ENCODE measurements at places on chromosomes 2 and 18. TPM values are rescaled to one million over a fixed set of nuclear protein-coding genes. Genes with fewer than 3 reads are reported as not detected.

- no peak for DNase-seq
These were observed 17.5 kb downstream of the COL4A4 start for GRCh38 chr2:227146456-227146855.

- DNase-seq, result no peak
These were observed 54.3 kb downstream of the NOL10 start for GRCh38 chr2:10635430-10635829.

DNA sequence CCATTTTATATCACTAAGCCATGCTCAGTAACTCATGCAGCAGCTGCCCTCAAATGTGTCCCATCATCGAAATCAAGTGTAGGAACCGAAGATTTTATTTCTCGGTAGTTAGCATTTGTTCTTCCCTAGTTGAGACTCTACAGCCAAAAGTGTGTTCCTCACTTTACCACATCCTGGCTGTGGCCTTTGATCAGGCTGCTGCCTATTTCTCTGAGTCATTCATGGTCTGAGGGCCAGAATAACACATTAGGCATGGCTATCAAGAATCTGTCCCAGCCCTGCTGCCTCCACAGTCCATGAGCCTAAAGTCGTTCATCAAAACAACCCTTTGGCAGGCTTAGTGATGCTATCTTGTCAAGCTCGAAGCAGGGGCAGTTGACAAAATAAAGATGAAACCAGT is 300.1 kb downstream of the TDRD15 start:
- no peak for DNase-seq

GRCh38 chr18:10274301-10274700 is 180.1 kb upstream of the APCDD1 start:
- DNase-seq, result peak; percentile 73

GRCh38 chr2:128578406-128579390 is 260.0 kb upstream of the HS6ST1 start:
- DNase-seq, result no peak

DNA sequence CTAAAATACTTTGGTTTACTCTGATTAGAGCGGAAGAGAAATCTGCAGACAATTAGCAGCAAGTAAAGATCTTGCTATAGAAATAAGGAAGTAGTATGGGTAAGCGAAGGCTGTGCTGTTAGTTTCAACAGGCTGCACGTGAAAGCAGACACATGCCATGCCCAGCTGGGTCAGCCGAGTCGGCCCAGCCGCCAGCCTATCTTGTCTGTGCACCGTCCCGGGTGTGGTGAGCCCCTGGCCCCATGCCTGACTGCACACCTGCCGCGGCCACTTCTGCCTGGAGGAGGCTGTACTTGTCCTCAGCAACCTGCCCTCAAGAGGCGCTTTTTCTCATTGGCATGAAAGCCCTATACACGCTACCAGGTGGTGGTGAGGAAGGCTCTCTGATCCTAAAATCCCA is 185.5 kb downstream of the SEPTIN10 start:
- no peak for DNase-seq

DNA sequence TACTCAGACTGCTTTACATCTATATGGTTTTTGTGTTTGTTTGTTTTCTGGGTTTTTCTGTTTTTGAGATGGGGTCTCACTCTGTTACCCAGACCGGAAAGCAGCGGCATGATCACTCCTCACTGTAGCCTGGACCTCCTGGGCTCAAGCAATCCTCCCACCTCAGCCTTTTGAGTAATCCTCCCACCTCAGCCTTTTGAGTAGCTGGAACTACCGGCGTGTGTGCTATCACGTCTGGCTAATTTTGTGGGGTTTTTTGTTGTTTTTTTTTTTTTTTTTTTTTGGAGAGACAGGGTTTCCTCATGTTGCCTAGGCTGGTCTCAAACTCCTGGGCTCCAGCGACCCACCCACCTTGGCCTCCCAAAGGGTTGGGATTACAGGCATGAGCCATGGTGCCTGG is 9.1 kb downstream of the MAP3K2 start:
- no peak for DNase-seq

MC2R gene
- 0.30 TPM for polyA plus RNA-seq

TUBA4B gene
- not detected for polyA plus RNA-seq

DNA sequence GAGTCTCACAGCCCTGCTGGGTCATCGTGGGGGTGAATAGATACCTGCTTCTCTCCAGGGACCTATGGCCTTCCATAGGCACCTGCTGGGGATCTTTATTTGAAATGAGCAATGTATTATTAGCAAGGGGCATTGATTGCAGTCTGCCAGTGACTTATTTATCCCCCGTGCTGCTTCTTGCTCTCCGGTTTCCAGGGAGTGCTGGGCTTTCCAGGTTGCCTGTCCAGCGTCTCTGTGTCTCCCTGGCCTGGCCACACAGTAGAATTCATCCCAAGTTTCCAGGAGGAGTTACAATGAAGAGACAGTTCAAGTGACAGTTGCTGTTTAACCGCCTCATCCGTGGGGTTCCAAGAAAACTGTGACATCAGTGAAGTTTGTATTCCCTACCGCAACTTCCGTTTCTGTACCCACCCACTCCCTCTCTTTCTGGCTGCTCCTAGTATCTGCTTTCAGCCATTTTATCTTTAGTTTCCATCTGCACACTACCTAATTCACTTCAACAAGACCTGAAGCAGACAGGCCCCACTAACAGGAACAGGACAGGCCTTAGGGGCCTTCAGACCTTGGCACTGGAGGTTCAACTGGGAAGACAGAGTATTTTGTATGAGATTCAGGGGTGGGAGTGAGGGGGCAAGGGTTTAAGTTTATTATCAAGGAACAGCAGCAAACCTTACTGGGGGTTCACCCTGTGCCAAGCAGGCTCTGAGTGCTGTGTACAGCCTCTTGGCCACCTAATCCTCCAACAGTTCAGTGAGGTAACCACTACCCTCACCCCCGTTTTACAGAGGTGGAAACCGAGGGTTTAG is 134.8 kb downstream of the PRKCE start:
- DNase-seq, result no peak

NMUR1 gene
- 0.20 TPM for polyA plus RNA-seq

- no peak for DNase-seq
These were observed 132.9 kb upstream of the RND3 start for GRCh38 chr2:150620416-150620815.

DNA sequence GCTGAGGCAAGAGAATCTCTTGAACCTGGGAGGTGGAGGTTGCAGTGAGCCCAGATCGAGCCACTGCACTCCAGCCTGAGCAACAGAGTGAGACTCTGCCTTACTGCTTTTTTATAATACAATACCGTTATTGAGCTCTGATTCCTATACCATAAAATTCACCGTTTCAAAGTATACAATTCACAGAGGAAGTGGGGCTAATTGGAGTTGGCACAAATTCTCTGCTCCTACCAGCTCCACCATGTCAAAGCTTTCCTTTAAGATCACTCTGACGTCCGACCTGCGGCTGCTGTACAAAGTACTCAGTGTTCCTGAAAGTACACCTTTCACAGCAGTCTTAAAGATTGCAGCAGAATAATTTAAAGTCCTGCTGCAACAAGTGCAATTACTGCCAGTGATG is 29.6 kb upstream of the CYBRD1 start:
- DNase-seq, result no peak

- DNase-seq, result peak; percentile 53
These were observed 96.2 kb downstream of the KLHL29 start for GRCh38 chr2:23480957-23481797.

MOCOS gene
- polyA plus RNA-seq, result 0.27 TPM

DNA sequence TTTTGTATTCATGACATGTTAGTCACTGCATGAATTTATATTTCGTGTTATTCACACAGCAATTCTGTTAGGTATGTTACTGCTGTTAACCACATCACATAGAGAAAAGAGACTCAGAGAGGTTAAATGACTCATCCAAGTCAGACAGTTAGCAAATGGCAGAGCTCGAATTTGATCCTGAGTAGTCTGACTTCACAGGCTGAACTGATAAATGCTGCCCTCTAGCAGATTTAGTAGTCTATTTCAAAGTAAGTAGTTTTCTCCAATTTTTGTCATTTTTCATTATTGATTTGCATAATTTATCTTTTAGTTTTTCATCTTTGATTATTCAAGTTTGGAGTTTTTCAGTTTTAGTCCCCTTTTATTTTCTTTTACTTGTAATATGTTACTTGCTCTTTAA is 58.3 kb downstream of the WDR7 start:
- DNase-seq, result peak; percentile 10

DNA sequence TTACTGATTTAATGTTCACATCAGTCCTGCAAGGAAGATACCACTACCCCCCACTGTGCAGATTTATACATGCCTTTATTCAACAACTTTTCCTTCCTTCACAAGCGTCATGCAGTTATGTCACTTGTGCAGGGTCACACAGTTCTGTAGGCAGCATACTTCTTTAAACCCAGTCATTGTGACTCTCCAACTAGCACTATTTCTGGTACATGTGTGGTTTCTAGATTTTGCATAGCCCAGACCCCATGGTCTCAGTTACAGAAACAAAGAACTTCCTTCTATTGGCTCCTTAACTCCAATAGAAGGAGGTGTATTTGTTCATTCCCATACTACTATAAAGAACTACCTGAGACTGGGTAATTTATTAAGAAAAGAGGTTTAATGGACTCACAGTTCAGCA is 333.1 kb downstream of the ZNF516 start:
- DNase-seq, result no peak

PRKAG3 gene
- polyA plus RNA-seq, result 25.8 TPM

DNA sequence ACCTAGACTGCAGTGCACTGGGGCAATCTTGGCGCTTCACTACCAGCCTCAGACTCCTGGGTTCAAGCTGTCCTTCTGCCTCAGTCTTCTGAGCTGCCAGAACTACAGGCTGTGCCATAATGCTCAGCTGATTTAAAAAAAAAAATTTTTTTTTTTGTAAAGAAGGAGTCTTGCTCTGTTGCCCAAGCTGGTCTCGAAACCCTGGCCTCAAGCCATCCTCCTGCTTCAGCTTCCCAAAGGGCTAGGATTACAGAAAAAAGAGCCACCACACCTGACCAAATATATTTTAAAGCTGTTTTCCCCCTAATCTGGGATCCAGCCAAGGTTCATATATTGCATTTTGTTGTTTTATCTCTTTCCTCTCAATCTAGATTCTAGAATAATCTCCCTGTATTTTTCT is 82.2 kb downstream of the RAB31 start:
- no peak for DNase-seq

- DNase-seq, result no peak
These were observed 56.9 kb upstream of the TMEM178A start for GRCh38 chr2:39608686-39609441.

DNA sequence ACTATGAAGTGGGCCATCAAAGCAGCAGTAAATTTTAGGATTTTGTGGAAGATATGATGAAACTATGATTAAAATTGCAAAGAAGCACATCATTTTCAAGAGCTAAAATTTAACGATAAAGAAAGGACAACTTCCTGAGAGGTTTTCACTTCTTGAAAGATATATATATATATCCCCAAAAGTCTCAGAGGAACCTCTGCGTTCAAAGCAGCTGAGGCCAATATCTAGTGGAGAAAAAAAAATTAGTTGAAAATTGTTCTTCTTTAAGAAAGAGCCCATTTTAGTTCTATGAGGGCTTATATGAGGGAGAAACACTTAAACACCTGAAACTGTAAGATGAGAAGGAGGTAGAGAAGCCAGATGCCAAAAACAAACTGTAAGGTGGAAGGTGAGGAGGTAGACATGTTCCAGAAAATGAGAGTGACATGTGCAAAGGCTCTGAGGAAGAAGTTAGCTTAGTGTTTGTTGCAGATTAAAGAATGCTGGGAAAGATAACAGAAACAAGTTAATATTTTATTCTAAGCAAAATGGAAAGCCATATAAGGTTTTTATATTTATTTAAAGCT is 72.9 kb upstream of the VRK2 start:
- DNase-seq, result no peak

DNA sequence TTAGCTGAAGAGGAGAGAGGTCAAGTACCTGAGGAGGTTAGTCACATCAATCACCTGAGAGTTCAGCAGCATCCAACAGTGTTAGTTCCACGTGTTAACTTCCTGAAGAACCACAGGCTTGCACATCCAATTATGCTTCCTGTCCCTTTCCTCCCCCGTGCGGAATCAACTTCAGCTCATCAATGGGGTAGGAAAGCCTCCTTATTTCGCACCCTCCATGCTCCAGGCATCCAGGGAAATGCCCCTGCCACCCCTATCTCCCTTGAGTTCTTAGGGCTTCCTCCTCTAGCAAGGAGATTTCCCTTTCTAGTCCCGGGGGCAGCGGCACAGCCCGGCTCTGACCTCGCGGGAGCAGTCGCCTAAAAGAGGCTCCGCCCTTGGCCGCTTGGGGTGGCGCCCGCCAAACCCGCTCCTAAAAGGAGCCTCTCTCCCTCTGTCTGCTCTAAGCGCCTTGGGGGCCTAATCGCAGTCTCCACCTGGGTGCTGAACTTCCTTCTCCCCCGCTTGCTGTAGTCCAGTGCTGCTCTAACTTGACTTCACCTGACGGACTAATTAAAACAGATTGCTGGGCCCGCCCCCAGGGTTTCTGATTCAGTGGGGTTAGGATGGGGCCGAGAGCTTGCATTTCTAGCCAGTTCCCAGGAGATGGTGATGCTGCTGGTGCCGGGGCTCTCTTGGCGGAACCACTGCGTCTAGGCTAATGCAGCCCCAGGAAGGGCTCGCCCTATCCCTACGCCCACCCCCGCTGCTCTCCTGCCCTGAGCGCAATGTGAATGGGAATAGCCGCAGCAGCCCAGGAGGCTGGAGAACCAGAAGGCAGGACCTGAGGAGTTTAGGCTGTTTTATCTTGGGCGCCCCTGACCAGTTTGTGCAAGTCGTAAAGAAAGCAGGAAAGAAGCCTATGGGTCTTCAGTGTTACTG is 3.4 kb upstream of the TET3 start:
- DNase-seq, result no peak

DNA sequence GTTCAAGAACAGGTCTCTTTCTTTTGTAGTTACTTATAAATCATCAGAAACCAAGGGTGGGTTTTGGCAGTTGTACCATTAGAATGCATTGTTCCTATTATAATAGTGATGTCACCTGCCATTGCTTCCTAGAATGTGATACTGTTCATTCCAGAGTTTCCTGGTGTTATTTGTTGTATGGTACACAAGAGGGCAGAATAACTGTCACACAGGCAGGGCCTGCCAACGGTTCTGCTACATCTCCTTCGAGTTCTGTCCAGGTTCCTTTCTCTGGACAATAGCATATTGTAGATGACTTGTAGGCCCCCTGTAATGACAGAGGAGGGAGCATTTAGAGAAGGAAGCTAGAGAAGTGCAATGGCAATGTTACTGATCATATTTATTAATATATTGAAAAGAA is 98.3 kb downstream of the KLHL14 start:
- no peak for DNase-seq

SATB2 gene
- 1.3 TPM for polyA plus RNA-seq

NAT8 gene
- 0.28 TPM for polyA plus RNA-seq

GRCh38 chr2:173134703-173135102 is 59.1 kb downstream of the MAP3K20 start:
- no peak for DNase-seq
